ENCODE measurements at places on chromosomes 5 and 9. TPM values are rescaled to one million over a fixed set of nuclear protein-coding genes. Genes with fewer than 3 reads are reported as not detected.

Gene PTCD2
- total RNA-seq = 5.3 TPM

Gene SPATA31A3
- total RNA-seq = not detected

- DNase-seq = no peak
These were observed 780 bp upstream of the CCNJL start for GRCh38 chr5:160312960-160313727.

DNA sequence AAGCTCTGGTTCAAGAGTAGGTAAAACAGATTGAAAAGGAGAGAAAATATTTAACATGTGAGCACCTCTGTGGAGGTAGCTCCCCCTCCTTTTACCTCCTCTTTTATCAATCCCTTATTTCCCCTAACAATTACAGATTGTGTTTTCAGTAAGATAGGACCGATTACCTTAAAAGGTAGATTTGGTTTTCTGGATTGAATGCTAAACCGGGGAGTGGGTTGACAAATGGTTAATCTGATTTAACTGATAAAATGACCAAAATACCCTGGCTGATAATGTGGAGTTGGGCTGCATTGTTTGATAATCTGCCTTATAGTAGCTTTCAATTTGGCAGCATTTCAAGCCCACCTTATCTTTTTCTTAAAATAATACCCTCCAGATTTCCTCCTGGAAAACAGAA lies 83.9 kb downstream of the EGFLAM start:
- DNase-seq = no peak

GRCh38 chr5:78626009-78626571 lies 22.5 kb downstream of the LHFPL2 start:
- no peak for DNase-seq

GRCh38 chr5:32076699-32077695 lies 97.1 kb downstream of the GOLPH3 start:
- no peak for DNase-seq

- DNase-seq = no peak
These were observed 75.9 kb downstream of the SPRY4 start for GRCh38 chr5:142248853-142249462.

GRCh38 chr5:116063950-116064349 lies 20.9 kb upstream of the COMMD10 start:
- no peak for DNase-seq

DNA sequence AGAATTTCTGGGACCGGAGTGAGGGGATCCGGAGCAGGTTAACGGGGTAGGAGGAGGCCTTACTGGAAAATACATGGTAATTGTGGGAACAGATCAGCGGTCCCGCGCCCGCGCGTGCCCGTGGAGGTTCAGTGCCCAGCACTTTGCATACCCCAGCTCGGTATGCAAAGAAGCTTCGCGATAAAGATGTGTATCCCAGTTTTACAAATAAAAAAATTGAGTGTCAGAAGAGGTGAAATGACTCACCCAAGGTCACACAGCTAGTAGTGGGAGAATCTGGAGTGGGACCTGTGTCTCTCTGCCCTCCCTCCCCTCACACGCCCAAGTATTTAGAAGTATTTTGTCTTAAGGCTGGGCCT lies 967 bp downstream of the NEURL1B start:
- no peak for DNase-seq

DNA sequence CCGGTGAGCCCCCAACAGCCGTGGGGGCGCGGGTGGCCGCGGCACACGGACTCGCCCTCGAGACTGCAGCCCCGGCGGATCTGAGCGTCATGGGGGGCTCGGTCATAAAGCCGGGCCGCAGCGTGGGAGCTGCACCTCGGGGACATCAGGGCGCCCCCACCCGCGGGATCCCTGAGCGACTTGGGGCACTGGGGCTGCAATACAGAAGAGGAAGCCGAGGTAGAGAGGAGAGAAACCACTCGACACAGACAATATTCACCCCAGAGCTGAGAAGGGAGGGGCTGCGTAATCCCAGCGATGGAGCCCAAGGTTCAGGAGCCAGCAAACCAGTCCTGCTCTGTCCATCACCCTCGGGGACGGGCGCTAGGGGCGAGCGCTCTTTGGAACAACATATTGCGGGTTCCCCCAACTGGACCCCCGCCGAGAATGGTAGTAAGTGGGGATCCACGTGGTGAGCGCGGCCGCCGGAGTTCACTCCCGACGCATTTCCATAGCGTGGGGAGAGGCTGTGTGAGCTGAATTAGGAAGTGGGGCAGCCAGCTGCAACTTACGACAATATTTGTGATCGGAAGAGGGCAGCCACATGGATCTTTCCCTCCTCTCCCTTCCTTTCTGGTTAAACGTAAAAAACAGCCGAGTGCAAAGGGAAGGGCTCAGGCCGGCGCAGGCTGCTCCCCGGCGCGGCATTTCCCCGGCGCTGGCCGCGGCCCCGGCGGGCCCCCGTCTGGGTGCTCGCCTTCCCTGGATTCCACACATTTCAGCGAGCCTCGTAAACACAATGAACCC lies 9.9 kb downstream of the PTCH1 start:
- no peak for DNase-seq

DNA sequence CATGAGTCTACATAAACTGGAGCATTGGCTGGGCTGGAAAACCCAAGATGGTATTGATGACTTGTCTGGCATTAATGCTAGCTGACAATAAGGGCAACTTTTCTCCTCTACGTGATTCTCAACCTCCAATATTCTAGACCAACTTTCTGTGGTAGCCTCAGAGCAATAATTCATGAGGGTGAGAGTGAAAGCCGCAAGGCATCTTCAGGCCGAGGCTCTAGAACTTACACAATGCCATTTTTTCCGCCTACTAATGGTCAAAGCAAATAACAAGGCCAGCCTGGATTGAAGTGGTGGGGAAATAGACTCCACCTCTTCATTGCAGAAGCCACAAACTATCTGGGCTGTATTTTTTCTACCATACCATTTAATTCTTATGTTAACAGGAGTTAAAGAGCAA lies 267.4 kb downstream of the GABRG2 start:
- no peak for DNase-seq

GRCh38 chr9:131406563-131407436 lies 12.9 kb downstream of the PRRC2B start:
- DNase-seq = no peak

DNA sequence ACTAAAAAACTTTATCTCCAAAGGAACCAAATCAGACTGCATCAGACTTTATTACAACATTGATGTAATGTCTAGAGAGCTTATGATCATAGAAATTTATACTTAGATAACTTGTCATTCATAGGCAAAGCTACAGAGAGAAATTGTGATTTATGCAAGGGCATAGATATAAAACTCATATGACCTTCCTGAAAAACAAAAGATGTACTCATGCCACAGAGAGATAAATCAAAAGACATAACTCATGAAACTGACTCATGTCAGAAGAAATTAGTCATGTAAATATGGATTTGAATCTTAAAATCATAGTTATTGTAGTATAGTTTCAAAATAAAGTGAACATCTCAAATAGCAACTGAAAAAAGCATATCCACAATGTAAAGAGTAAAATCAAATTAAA lies 186.2 kb downstream of the GABBR2 start:
- no peak for DNase-seq

DNA sequence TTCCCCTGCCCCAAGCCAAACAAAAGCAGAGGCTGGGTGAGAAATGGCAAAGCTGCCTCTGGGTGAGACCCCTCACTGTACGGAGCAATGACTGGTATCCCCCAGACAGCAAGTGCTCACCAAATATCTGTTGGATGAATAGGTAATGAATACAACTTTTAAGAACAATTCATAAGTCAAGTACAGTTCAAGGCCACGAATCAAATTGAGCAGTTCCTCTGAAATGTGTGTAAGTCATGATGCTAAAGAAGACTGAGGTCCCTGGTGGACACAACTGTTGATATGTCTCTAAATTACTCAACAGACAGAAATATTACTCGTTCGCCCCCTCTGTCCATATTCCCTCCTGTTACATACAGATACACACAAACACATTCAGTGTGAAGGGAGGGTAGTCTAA lies 160.7 kb downstream of the GLIS3 start:
- no peak for DNase-seq

DNA sequence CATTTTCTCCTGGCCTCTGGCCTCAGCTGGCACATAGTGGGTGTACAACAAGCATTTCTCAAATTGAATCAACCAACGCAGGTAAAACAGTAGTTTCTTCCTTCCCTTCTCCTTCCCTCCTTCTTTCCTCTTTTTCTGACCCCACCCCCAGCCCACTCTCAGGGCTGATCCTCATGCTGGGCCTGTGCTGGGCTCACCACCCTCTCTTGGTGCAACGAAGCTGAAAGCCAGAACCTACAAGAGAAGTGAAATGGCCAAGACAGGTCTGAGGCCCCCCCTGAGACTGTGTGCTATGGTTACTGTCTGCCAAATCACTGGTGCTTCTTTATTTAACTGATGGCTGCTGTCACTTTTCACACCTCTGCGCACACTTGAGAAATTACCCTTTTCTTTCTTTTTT lies 53.0 kb upstream of the BOD1 start:
- no peak for DNase-seq

GRCh38 chr9:125774106-125774505 lies 26.9 kb downstream of the PBX3 start:
- no peak for DNase-seq

DNA sequence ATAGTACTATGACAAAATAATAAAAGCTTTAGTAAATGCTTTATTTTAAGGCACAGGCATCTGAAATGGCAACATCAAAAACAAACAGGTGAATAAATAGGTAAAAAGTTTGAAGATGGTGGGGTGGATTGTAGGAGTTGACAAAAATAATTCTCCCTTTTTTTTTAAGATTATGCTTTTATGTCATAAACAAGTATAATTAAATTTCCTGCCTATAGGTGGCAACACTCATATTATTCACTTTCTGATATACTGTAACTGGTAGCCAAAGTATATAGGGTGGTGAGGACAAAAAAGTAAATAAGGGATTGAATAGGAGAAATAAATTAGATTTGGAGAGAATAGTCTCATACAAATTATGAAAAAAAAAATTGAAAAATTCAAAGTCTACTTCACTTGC lies 120.0 kb upstream of the ACOT12 start:
- DNase-seq = no peak

- DNase-seq = no peak
These were observed 144.4 kb downstream of the GLIS3 start for GRCh38 chr9:4155221-4156026.

DNA sequence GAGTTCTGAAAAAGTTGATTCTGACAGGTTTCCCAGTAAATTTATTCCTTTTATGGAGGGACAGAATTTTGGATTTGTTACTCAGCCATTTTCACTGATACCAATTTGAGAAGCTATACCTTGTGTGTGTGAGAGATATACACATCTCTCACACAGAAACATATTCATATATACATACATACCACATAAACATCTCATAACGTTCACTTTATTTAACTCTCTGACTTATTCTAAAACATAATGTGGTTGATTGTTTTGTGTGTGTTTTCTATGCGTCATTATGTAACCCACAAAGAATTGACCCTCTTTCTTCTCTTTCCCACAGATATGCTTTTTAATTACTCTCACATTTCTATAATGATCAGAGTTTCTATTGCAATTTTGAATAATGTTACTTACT lies 570.8 kb upstream of the TLE4 start:
- DNase-seq = no peak

DNA sequence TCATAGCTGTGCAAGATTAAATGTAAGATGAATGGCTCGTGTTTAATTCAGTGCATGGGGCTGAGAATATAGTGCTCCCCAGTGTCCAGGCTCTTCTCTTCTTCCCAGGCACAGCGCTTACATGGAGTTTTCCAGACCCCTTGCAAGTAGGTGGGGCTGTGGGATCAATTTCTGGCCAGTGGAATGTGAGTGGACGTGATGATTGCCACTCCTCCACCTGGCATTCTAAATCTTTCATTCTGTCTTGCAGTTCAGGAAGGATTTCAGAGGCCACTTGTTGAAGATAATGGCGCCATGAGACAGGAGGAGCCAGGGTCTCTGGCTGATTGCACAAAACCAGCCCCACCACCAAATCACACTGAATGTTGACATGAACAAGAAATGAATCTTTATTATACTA lies 7.2 kb upstream of the PIP5K1B start:
- DNase-seq = no peak

DNA sequence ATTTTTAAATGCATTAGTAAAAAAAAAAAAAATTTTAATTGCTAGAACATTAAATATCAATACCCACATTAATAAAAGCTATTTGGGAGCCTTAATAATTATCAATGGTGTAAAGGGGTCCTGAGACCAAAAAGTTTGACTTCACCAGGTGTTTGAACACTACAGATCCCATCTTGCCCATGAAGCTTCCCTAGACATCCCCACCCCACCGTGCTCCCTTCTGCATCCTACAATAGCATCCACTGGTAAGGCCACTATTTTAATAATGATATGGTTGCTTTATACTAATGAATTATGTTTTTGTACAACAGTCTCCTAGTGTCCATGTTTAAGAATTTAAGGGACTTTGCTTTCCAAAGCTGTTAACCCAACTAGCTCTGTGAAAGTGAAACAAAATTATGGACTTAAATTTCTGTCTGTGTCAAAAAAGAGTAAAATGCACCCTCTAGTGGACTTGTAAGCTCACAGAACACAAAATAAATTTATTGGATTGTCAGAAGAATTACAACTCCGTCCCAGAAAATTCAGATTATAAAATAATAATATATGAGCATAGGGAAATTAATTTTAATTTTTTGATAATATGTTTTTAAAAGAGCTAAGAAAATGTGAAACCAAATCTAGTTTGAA lies 76.0 kb downstream of the ARL15 start:
- DNase-seq = no peak

- DNase-seq = no peak
These were observed 79.4 kb upstream of the SAP30L start for GRCh38 chr5:154366353-154366752.
